ENCODE measurements at places on chromosomes 3 and 15.
A peak's percentile ranks its signal among the peaks of the same experiment; 100 is the strongest.

GRCh38 chr3:44999782-45000181 is 23.7 kb downstream of the EXOSC7 start:
- DNase-seq, result no peak

DNA sequence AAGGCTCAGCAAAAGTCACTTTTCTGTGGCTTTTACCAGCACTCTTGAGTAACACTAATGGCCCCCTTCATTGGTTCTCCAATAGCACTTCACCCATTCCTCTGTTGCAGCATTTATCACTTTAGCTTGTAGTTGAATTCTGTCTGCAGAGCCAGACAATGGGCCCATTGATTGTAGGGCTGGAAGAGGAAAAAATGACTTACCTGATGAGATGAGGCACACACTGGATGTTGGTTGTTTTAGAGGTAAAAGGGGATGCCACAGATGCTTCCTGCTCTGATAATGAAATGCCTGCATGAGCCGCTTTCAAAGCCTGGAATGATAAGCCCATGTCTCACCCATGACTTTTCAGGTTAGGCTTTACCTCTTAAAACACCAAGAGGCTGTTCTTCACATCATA is 64.3 kb downstream of the PLAAT1 start:
- no peak for DNase-seq

- DNase-seq, result no peak
These were observed 31.1 kb upstream of the INSYN1 start for GRCh38 chr15:73784291-73784690.

GRCh38 chr3:141111364-141112155 is 60.4 kb downstream of the SPSB4 start:
- DNase-seq, result peak; percentile 39
